ENCODE measurements at places on chromosomes 5 and 9.

DNA sequence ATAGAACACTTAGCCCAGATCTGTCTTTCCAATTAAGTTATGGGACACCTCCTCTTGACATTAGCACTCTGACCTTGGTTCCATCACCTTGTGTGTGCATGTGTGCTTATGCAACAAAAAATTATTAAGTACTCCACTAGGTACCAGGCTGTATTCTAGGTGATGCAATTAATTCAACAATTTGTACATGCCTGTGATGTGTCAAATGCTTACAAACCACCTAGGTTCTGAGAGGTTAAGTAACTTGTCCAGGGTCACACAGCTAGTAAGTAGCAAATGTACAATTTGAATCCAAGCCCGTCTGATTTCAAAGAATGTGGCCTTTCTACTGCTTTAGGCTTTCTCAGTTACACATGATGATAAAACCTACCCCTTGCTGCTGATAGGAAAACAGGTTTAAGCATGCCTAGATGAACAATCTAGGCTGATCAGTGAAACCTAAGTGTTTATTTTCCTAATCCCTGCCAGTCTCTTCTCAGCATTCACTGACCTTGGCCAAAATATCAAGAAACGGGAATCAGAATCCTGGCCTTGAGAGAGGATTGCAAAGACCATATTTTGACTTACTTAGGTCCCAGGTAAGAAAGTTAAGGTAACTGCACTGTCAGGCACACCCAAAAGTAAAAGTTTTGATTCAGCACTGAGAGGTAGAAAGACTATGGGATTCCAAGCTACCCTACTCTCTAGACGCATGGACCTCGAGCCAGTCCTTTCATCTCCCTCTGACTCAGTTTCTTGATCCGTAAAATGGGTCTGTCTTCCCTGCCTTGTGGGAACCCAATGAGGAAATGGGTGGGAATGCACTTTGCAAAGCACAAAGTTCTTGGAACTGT lies 1.0 kb downstream of the TBC1D2 start:
- DNase-seq = no peak

GRCh38 chr5:14929293-14930065 lies 57.9 kb upstream of the ANKH start:
- no peak for DNase-seq

GRCh38 chr5:154722097-154722496 lies 33.1 kb upstream of the LARP1 start:
- DNase-seq = no peak

GRCh38 chr5:114912189-114912920 lies 257.4 kb downstream of the TRIM36 start:
- no peak for DNase-seq

DNA sequence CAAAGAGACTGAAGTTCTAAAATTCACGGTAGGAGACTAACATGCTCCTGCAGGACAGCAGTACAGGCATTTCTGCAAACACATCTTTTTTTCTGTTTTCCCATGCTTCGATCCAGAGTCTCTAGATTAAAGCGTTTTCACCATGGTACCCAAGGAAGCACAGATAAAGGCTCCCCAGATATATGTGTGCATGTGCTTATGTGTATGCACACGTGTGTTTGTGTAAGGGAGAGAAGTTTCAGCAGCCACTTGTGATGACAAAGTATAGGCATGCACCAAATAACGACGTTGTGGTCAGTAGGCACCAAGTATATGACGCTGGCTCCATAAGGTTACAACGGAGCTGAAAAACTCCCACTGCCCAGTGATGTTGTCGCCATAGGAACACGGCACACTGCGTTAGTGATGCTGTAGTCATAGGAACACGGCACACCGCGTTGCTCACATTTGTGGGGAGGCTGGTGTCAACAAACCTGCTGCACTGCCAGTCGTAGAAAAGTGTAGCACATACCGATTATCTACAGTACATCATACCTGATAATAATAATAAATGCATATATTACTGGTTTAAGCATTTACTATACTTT lies 21.7 kb downstream of the MED10 start:
- DNase-seq = no peak

- peak; percentile 67 for DNase-seq
These were observed at the start of gene MAMDC2 for GRCh38 chr9:70043689-70044489. Gene MAMDC2 (plus strand): TSS chr9:70043848. CDS start chr9:70044198, 350 bp downstream.

GRCh38 chr9:128439273-128439672 lies 16.5 kb upstream of the ODF2 start:
- DNase-seq = no peak

DNA sequence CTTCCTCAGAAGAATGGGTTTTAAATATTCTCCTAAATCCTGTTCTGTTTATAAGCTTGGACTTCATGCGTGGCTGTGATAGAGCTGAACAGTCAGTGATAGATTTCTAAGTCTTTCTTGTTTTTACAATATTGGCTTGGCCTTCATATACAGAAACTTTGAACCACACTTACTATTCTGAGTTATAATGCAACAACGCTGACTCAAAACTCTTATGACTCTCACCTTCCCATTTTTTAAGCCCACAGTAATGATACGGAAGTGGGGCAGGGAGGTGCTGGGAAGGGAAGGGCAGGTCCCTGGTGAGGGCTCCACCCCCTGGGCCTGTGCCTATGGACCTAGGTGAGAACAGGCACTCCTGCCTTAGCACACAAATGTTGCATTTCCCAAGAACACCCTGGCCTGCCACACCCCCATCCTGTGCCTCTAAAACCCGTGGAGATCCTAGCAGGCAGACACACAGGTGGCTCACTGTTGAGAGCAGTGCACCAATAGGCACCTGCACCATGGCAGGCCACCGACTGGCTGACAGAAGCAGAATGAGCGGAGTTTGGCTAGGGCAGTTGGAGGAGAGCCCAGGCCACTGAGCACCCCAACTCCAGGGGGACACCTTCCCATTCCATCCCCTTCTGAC lies 376.7 kb downstream of the GABRG2 start:
- no peak for DNase-seq

DNA sequence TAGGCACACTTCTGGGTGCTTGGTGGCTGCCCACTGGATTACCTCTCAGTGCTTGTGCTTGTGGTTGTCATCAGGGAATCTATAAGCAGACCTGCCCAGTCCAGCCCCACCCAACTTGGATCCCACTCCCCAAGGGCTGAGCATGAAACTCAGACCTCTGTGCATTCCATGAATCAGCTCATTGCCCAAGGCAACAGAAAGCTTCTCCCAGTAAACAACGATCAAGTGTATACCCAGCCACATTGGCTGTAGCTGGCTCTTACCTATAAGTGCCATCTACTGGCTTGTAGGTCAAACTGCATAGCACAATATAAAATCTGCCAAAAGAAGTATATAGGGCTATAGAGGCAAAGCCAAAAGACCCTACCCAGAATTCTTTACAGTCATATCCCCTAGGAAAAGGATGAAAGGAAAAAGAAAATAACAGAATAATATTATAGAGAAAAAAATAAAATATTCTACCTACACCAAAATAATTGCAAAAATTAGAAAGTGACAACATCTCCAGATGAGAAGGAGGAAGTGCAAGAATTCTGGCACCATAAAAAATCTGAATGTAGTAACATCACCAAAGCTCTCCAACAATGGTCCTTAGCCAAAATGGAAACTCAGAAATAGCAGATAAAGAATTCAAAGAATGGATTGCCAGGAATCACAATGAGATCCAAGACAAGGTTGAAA lies 321.0 kb upstream of the TRPC7 start:
- no peak for DNase-seq

- no peak for DNase-seq
These were observed 72.2 kb downstream of the NMUR2 start for GRCh38 chr5:152332716-152333460.

DNA sequence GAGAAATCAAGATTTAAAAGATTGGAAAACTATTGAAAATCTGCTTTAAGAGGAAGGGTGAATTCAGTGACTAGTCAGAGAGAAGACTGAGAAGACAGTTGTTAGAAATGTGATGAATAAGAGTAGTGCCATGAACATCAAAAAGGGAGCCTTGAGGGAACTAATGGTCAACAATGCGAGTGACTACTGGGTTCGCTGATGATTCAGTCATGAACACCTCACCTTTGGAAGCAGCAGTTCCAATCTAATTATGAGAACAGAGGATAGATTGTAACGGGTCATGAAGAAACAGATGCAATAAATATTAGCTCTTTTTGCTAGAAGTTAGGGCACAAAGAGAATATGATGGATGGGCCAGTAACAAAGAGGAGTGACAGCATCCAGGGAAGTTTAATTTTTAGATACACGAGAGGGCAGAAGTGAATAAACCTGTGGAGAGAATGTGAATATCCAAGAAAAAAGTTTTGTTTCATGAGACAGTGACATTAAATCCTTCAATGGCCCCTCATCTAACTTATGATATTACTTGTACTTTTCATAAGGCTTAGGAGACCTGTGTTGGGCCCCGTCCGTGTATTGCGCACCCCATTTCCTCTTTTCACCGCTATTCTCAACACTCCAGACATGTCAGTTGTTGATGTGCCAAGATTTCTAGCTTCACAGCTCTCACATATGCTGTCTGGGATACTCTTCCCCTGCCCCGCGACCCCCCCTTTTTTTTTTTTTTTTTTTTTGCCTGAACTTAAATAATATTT lies 23.5 kb upstream of the IFNE start:
- DNase-seq = no peak

GRCh38 chr9:68781928-68782327 lies 76.9 kb downstream of the PIP5K1B start:
- DNase-seq = no peak

- DNase-seq = no peak
These were observed 10.2 kb downstream of the NIPSNAP3B start for GRCh38 chr9:104774132-104774531.

DNA sequence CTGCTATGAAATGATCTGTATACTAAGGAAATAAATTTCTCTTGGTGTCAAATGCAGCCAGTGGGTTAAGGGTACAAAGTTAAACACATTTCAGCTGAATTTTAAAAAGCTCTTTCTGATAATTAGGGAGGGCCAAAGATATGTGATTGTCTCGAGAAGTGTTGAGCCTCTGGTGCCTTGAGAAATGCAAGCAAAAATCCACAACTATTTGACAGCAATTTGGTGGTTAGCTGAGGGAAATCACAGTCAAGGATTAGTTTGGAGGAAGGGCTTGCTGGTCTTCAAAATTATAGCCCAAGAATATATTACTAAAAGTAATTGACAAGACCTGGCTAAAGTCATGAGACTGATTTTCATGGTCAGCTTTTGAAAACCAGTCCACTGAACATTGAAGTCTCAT lies 255.7 kb upstream of the PPP1R2B start:
- no peak for DNase-seq

GRCh38 chr5:15650266-15650665 lies 150.3 kb downstream of the FBXL7 start:
- no peak for DNase-seq

DNA sequence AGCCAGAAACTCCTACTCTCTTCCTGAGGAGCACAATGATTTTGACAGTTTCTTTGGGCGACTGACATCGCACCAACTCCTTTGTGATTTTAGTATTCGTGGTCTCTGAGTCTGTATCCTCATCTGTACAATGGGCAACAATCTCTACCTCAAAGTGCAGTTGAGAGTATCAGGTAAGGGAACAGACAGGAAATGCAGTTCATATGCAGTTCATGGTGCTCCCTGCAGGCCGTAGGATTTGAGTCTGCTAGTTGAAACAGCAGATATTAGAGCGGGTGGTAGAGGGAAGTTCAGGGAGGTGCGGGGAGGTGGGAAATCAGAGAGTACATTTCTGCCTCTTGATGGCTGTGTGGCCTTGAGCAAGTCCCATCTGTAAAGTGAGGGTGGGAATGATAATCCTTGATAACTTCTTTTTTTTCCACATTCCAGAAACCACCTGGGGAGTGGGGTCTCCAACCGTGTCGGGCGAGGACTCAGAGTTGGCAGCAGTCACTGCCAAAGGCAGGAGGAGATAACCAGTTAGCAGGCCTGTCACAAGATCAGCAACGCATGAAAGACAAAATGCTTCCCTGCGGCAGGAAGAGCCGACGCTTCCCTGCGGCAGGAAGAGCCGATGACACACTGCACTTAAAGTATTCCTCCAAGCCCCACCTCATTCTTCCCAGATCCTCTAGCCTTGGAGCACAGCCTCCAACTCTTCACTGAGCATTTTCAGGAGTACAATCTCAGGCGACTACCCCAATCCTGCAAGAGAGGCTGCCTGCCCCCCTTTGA lies 6.0 kb upstream of the NEK6 start:
- peak; percentile 48 for DNase-seq

DNA sequence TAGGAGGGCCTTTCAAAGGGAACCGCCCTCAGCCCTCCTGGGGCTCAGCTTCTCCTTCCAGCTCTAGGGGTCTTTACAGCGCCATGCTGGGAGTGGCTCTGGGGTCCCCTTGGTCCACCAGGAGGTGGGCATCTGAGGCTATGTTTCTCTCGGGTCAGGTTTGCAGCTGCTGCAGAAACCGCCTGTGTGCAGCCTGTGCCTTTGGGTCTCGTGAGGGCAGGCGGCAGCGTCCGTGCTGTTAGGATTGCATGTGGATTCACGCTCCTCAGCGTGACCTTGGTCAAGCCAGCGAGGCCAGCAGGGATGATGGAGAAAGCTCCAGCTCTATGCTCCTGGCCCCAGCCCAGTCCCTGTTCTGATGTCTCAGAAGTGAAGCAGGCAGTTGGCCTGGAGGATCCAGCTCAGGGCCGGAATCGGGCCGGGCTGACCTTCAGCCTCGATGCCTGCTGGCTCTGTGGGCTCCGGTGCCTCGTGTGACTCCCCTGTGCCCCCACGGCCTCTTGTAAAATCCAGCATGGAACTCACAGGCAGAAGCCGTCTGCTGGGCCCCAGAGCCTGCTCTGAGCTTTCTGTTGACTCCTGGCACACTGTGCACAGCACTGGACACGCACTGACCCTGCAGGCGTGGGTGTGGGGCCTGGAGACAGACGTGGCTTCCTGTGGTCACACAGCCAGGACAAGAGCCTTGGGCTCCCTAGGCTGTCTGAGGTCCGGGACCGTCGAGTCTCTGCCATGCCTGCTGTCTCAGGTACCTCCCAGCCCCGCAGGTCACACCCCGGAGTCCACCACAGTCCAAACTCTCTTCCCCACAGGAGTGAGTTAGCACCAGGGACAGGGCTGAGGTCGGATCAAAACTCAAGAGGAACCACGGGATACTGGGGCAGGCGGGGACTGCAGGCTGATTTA lies 54.3 kb downstream of the TRIP13 start:
- no peak for DNase-seq

DNA sequence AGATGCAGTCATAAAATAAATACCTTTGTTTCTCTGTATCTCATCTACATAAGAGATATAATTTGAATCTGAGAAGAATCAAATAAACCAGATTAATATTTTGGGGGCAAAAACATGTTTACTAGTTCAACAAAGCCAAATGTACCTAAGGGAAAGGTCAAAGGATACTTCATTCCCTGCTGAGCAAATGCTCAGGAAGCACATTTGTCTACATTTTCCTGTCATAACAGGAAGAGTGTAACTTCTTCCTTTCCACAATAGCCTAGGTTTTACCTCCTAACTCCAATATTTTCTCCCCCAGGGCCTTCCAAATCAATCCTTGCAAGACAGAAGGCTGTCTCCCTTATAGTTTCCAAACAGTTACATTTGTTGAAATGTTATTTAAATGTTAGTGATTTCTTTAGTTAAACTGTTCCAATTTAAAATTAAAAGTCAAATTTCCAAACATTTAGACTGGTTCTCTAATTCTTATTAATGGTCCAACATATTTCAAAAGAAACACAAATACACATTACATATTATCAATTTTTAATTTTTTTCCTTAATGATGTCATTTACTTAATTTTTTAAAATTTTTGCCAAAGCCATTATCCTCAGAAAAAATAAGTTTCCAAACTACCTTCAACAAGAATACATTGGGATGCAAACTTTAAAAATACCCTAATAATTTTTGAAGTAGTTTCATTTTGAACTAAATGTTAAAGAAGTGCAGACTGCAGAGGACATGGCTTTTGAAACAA lies 67.8 kb downstream of the MEF2C start:
- DNase-seq = no peak

GRCh38 chr5:153712946-153713345 lies 222.5 kb downstream of the GRIA1 start:
- no peak for DNase-seq
